IMR-90 (cell line): ENCODE measurements at places on chromosomes 2 and 18.

- DNase-seq: no peak
Measured at GRCh38 chr2:233768076-233768475, 8.0 kb downstream of the UGT1A1 start.

- DNase-seq: no peak
Measured at GRCh38 chr2:20976527-20976926, 67.3 kb downstream of the APOB start.

- no peak for DNase-seq
Measured at GRCh38 chr2:9991829-9992273, 40.4 kb downstream of the GRHL1 start.

DNA sequence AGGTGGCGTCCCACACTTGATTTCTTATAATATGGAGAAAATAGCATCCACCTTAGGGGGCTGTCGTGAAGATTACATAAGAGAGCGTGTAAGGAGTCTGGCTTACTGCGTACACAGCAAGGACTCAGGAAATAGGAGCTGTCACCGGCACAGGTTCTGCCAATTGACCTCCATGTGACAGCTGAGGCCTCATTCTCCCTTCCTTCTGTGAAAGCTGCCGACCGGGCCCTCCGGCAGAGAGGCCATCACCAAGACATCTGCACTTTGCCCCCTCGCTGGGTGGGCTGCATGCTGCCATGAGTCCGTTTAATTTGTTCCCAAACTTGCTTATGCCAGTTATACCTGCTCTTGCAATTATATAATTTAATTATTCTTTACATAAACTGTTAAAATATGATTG, 27.7 kb downstream of the HS1BP3 start:
- DNase-seq: no peak

DNA sequence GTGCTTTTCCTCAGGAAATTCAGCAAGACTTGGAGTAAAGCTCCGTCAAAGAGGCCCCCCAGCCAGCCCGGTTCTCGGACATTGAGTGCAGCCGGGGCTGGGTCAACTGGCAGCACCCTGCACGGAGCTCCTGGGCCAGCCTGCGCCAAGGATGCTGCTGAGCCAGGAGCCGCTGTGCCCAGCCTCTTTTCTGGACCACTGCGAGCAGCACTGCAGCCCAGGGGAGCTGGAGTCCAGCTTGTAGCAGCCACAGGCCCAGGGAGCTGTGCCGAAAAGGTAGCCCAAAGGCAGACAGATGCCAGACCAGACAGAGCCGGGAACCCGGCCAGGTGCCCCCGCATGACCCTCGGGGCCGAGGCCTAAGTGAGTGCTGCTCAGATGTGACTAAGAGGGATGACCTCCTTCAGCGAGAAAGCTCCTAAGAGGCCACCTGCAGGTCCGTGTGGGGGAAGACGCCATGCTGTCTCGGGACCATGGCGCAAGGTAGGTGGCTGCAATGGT, 7.3 kb downstream of the CLHC1 start:
- no peak for DNase-seq

GRCh38 chr2:100174026-100174431, 31.6 kb upstream of the AFF3 start:
- no peak for DNase-seq

- no peak for DNase-seq
Measured at GRCh38 chr2:78993518-78994148, 31.9 kb upstream of the REG3G start.

GRCh38 chr2:230711224-230711623, 1.4 kb upstream of the CAB39 start:
- no peak for DNase-seq

GRCh38 chr2:24739354-24740025, 53.7 kb downstream of the PTRHD1 start:
- no peak for DNase-seq

- no peak for DNase-seq
Measured at GRCh38 chr2:126543081-126543480, 112.9 kb upstream of the GYPC start.

DNA sequence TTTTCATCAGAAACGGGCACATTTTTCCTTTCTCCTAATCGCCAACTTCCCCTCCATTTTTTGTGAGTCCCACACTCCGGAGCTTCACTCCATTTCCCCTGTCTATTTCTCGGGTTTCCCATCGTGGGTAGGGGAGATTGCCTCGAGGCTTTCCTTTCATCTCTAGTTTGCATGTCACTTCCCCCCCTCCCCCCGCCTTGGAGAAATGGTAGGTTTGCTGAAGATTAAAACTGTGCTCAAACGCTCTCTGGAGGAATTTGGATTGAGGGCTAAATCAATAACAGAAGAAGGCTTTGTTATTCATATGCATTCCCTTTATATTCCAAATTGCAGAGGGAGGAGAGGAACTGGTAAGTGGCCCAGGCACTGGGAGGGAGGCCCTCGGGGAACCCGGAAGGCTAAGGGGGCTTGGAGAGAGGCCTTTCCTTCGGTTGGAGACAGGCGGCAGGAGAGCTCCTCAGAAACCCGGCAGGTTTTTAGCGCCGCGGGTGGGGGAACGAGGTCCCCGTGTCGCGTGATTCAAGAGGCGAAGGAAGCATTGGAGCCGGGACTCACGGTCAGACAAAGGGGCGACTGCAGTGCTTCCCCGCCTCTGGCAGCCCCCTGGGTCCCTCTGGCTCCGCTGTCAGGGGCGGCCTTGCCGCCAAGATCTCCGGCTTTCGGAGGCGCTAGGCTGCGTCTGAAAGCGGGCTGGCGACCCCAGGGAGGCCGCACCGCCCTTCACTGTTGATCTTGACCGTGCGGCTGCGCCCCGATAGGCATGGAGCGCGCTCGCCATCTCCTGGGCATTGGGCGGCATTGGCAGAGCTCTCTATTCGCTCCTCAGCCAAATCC, 2.4 kb upstream of the HOXD12 start:
- DNase-seq: peak; percentile 48

- no peak for DNase-seq
Measured at GRCh38 chr2:134087371-134087921, 166.4 kb upstream of the MGAT5 start.

DNA sequence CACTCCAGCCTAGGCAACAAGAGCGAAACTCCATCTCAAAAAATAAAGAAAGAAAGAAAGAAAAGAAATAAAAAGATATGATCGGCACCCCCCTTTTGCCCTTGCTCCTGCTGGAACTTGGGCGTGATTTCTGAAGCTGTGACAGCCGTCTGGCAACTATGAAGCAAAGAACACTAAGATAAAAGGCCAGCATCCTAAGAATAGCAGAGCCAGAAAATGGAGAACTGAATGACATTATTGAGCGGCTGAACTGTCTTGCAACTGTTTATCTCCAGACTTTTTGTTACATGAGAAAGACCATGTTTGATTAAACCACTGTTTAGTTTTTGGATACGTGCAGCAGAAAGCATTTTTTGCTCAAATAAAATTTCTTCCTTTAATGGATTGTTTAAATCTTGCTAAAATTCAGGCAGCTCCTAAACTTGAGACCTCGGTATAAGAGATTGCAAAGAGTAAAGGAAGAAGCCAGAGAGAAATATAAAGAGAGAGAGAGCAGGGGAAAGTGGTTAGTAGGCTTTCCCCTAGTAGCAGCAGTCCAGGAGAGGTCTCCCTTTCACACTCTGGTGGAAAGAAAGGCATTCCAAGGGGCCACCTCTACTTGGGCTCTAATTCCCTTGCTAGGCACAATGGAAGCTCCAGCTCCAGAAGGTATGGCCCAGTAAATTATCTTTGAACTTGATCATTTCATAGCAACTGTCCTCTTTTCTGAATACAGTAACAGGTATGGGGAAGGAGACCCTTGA, 8.2 kb upstream of the MBD2 start:
- no peak for DNase-seq

DNA sequence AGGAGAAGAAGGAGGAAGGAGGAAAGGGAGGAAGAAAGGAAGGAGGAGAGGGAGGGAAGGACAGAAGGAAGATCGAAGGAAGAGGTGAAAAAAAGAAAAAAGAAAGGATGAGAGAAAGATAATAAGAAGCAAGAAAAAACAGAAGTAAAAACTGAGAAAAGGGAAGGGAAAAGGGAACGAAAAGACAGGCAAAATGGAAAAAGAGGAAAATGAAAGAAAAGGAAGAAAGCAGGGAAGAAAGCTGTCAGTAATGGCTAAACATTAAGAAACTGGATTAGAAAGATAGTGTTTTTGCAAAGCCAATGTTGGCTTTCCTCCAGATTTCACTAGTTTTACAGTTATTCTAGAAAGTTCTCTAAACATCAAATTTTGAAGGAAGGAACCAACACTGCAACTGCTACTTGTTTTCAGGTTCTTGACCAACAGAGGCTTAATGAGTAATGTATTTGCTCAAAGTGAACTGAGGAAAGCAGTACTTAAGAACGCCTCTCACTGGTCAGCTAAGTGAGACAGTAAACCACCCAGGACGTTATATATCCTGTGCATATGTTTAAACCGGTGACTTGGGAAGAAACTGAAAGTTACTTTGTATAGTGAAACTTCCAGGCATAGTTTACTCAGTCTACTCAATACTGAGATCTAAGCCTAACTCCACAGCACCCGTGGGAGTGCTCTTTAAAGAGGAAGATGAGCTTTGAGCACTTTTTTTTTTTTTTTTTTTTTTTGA, 286.2 kb upstream of the TRIB2 start:
- DNase-seq: peak; percentile 61

GRCh38 chr2:130966149-130966774, 127.0 kb downstream of the FAM168B start:
- DNase-seq: no peak

- DNase-seq: peak; percentile 13
Measured at GRCh38 chr2:106020032-106020431, 174.1 kb downstream of the UXS1 start.

DNA sequence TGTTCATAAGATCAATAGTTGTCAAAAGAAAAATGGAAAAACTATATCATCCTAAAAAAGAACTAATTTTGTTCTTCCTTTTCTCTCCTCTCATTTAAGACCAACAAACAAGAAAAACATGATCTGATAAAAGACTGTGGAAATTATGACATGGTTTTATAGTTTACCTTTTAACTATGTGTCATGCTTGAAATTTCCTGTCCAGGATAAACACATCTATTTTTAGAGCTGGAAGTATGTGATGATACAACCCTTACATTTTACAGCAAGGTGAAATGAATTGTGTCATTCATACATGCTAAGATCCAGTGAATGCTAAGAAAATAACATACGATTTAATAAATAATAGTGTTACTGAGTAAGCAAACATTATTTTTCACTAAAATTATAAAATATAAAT, 89.9 kb downstream of the GULP1 start:
- peak; percentile 92 for DNase-seq

DNA sequence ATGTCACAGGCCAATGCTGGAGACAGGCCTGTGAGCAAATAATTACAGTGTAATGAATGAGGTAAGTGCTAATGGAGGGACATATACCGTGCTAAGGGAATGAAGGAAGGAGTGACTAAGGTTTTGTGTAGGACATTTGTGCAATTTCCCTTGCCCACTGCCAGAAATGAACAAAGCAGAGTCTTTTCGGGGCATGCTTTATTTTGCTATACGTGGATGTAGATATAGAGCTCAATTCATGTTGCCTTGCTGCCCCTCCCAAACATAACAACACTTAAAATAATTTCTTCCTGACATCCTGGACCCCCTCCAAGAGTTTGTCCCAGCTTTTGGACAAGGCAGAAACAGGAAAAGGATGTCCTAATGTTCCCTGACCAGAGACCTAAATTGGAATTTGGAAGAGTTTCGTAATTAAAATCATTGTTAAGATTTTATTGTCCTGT, 23.7 kb upstream of the CD28 start:
- DNase-seq: peak; percentile 61

DNA sequence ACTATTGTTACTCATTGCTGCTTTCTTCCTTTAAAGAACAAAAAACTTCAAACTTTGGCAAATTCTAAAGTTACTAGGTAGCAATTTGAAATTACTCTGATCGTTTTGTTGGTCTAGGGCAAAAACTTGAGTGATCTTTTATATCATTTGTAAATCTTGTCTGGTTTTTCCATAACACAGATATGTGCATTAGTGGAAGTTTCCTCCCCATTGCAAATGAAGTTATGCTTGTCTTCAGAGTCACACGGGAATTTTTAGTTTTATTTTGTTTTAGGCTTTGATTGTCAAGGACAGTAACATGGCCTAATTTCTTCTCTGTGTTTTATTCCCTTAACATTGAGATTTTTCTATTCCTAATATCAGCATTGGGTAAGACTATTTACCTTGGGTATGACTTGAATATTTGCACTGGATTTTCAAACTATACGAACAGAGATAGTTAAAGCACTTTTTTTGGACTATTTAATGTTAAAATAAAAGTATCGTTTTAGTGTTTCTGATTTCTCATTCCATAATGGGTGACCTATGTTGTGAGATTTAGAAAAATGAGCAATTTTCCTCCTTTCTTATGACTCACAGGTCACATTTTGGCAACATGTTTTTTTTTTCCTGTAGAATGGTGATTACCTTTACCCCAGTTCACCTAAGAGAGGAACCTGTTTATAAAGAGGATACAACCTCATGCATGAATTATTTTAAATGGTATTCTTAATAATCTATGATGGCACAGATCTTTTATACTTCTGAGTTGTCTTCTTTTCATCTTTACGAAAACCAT, 65.0 kb downstream of the BABAM2 start:
- peak; percentile 11 for DNase-seq

GRCh38 chr2:232942831-232943230, 70.2 kb downstream of the NGEF start:
- DNase-seq: no peak

DNA sequence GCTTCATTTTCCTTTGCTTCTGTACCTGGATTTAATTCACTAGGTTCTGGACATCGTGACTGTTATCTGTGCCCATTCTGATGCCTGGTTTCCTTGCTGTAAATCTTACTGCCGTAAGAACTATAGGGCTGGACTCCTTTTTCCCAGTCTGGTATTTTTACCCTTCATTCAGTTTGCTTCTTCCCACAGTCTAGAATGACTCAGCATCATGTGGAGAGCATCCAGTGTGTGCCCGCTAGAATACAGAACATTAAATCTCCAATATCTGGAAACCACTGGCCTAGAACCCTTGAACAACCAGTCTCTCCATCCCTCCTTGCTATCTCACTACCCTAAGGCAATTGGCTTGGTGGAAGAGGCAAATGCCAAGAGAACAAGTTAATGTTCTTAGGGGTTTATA, 1075.4 kb upstream of the ZEB2 start:
- no peak for DNase-seq

DNA sequence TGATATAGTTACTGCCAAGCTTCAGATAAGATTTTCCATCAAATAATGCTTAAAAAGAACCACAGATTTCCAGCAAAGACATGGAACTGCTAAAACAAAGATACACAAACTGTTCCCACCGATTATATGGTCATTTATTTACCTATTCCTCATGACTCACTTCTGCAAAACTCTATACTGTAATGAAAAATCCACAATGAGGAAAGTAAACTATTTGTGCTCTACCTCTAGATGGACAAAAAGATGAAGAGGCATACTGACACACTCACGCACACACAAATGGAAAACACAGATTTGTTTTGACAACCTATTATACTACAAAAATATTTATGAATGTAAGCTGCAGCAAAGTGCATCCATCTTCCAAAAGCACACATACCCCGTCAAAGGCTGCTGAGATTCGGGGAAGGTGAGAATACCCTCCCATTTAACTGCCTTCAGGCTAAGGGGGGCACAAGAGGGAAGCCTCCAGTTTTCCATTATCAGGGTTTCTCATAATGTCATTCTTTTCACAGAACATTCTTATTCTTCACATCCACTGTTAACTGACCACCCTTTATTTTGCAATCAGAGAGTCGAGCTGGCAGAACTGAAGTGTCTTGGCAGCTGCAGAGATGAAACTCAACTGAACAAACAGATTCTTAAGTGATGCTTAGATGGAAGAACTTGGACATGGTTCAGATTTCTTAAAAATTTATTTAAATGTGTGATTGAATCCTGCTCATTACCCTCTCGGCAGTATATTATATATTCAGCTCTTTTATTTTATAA, 115.9 kb upstream of the TANK start:
- peak; percentile 73 for DNase-seq

- peak; percentile 77 for DNase-seq
Measured at GRCh38 chr2:54704688-54705605, 18.5 kb upstream of the EML6 start.

- DNase-seq: no peak
Measured at GRCh38 chr2:227719641-227720040, 1.8 kb upstream of the SLC19A3 start.
